ENCODE measurements at places on chromosomes 16 and 17.

DNA sequence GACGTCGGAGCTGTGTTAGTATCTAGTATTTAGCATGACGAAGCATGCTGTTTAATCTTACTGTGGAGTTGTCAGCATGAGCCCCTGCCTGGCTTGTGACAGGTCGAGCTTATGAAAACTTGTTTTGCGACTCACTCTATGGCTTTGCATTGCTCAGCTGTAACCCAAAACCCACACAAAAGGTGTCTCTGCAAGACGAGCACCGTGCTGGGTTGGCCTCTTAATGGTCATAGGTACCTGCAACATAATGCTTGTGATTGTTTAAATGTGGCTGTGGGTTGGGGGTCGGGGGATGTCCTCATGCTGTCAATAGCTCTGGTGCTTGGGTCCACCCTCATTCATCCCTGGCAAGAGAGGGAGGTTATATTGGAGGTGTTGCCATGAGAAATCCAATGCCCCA lies 5.4 kb downstream of the NTN1 start:
- DNase-seq: no peak

GRCh38 chr17:75639771-75640555 lies 6.7 kb downstream of the SMIM5 start:
- DNase-seq: no peak

- no peak for DNase-seq
These were observed 471.9 kb downstream of the PMP22 start for GRCh38 chr17:14793237-14793636.

DNA sequence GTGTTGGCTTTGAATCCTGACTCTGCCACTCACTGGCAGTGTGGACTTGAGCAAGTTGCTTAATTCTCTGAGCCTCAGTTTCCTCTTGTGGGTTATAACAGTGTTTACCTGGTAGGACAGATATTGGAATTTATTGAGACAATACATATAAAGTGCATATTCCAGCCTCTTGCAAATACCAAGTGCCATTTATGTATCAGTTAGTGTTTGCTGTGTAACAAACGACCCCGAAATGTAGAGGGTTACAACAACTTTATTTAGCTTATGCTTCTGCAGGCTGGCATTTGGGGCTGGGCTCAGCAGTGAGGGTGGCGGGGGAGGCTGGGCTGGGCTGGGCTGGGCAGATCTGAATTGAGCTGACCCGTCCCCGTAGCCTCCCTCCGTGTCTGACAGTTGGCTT lies 42.4 kb upstream of the IL21R start:
- DNase-seq: no peak

- no peak for DNase-seq
These were observed 31.1 kb downstream of the PPM1E start for GRCh38 chr17:58786586-58787295.

- DNase-seq: no peak
These were observed 23.1 kb upstream of the RPL38 start for GRCh38 chr17:74180336-74180735.

GRCh38 chr16:48231727-48232492 lies 12.2 kb upstream of the LONP2 start:
- DNase-seq: no peak

DNA sequence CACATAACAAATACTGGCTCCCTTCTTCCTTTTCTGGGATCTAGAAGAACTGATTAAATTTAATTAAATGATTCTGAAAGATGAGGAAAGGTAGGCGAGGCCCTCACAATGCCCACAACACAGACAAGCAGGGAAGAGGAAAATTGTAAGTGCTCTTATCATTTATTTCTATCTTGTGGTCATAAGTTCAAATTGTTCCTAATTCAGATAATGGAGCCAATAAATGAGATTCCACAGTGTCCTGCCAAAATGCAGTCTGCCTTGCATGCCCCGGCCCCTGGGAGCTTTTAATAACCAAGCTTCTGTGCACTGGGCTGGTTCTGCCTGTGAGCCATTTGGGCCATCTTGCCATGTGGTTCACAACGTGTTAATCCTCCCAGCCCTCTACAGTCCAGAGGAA lies 97.0 kb downstream of the CMC2 start:
- no peak for DNase-seq

DNA sequence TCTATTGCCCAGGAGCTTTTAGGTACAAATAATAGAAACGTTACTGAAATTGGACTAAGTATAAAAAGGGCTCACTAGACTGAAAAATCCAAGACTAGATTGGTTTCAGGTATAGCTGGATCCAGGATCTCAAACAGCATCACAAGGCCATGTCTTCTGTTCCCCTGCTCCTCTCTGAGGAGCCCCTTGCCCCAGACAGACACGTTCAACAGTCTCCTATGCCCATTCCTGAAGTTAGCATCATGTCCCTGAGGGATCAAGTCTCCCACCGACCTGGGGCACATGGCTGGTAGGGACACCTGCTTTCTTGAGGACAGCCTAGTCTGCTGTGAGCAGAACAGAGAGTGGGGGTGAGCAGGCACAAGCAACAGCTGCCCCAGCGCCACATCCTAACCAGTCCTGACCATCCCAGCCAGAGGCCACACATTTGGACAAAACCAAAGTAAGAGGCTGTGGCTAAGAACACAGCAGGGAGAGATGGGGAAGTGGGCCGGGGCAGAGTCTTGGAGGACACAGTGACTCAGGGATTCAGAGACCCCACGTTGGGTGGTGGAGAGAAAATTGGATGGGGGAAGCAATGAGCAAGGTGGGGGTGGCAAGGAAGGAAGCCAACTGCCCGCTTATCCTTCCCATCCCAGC lies 10.5 kb upstream of the MMP2 start:
- DNase-seq: no peak

GRCh38 chr17:22703786-22704441 lies 1011.6 kb downstream of the KCNJ18 start:
- no peak for DNase-seq

GRCh38 chr17:73693071-73693470 lies 48.8 kb upstream of the SDK2 start:
- DNase-seq: no peak

GRCh38 chr17:58052945-58053715 lies 30.1 kb upstream of the DYNLL2 start:
- no peak for DNase-seq

GRCh38 chr16:2968368-2968737 lies 795 bp upstream of the PAQR4 start:
- no peak for DNase-seq

- DNase-seq: no peak
These were observed 71.0 kb downstream of the MSI2 start for GRCh38 chr17:57327176-57327970.

- DNase-seq: peak; percentile 5
These were observed 87.8 kb upstream of the NOL11 start for GRCh38 chr17:67629971-67630320.

DNA sequence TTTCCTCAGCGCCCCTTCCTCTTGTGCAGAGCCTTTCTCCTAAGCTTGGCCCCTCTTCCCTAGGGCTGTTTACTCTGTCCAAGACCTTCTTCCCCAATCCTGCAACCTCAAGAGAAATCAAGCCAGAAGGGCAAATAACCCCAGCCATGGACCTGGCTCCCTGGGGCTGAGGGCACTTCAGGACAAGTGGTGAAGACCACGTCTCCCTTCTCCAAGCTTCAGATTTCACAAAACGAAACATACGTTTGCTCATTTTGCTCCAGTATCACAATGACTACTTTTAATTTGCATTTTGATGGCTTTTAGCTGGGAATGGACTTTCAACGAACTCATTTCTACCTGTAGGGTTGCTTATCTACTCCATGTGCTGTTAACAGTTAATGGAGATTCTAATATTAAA lies 139.8 kb upstream of the CACNG5 start:
- DNase-seq: no peak

All from NCI-H187 (cell line).